NCI-H2171 treated with DMSO at 0.1 percent for 48 hours (cell line): ENCODE measurements at places on chromosomes 16 and 17.

GRCh38 chr17:75498039-75498725, 17.2 kb downstream of the CASKIN2 start:
- no peak for DNase-seq

DNA sequence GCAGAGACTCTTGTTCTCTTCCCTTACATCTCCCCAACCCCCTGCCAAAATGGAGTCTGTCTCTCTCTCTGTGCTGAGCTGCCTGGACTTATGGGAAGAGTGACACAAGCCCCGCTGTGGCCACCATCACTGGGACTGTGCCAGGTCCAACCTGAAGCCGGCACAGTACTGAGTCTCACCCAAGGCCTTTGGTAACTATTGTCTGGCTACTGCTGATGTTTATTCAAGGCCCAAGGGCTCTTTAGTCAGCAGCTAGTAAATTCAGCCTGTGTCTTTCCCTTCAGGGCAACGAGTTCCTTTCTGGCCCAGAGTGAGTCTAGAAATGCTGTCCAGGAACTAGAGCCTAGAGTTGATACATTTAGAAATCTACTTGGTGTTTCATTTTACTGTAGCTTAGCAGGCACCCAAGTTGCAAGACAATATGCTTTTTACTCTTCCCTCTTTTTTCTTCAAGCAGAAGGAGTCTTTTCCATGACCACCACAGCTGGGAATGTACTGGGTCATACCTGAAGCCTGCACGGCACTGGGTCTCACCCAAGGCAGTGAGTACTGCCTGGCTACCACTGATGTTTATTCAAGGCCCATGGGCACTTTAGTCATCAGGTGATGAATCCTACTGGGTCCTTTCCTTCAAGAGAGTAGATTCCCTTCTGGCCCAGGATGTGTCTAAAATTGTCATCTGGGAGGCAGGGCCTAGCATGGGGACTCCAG, 17.7 kb downstream of the EFCAB5 start:
- no peak for DNase-seq

DNA sequence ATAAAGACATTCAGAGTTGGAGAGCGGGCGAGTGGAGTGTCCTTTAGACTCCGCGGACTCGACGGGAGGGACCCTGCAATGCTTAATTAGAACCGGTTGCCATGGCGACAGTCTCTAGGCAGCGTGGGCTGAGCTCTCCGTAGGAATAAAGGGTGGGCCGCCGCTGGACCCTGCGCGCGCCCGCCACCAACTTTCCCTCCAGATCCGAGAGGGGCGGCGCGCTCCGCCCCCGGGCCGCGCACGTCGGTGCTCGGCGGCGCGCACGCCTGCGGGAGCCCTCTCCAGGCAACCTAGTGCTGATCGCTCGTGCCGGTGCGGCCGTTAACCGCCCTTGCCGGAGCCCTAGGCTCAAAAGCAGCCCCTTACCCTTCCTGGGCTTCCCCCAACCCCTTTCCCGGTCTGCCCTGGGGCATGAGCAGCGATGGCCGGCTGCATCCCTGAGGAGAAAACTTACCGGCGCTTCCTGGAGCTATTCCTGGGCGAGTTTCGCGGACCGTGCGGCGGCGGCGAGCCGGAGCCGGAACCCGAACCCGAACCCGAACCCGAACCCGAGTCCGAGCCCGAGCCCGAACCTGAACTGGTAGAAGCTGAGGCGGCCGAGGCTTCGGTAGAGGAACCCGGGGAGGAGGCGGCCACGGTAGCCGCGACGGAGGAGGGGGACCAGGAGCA, at the start of gene PPM1E:
Gene PPM1E (plus strand): TSS at position 278 of the 669 bp plus-strand sequence.
- DNase-seq = peak; percentile 92

DNA sequence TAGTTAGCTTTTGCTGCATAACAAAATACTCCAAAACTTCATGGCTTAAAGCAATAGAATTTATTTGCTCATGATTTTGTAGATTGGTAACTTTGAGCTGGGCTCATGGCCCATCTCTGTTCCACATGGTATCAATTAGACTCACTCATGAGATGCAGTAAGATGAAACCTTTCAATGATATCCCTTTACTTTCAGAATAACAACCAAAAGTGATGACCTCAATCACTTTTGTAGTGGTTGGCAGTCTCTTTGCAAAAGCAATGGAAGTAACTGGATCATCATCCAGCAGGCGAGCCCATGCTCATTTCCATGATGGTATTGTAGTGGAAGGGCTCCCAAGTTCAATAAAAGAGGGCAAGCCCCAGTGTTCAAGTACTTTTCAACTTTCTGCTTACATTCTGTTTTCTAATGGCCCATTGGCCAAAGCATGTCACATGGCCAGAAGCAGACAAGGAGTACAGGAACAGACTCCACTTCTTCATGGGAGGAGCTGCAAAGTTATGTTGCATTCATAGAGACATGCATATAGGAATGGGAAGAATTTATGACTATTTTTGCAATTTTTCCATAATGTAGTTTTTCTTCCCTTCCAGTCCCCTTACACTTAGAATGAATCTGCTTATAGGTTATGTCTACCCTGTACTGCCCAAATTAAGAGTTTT, 41.7 kb downstream of the EFCAB5 start:
- DNase-seq = no peak

DNA sequence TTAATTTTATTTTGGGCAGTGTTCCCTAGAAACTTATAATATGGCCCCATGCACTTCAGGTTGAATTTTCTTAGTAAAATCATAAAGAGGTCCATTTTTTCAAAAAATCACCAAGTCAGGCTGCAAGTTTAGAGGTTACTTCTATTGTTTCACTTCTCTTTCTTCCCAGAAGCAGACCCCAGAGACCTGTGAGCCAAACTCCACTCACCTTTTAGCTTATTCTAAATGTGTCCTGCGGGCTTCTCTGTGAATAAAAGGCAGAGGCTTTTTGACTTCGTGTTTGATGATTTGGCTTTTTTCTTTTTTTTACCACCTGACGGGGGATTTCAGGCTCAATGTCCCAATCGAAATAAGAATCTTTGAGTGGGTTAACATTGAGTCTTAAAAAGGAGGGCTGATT, 7.4 kb downstream of the PRKCB start:
- no peak for DNase-seq

- DNase-seq = no peak
Observed at GRCh38 chr17:20256144-20256543, 211.2 kb downstream of the LGALS9B start.

DNA sequence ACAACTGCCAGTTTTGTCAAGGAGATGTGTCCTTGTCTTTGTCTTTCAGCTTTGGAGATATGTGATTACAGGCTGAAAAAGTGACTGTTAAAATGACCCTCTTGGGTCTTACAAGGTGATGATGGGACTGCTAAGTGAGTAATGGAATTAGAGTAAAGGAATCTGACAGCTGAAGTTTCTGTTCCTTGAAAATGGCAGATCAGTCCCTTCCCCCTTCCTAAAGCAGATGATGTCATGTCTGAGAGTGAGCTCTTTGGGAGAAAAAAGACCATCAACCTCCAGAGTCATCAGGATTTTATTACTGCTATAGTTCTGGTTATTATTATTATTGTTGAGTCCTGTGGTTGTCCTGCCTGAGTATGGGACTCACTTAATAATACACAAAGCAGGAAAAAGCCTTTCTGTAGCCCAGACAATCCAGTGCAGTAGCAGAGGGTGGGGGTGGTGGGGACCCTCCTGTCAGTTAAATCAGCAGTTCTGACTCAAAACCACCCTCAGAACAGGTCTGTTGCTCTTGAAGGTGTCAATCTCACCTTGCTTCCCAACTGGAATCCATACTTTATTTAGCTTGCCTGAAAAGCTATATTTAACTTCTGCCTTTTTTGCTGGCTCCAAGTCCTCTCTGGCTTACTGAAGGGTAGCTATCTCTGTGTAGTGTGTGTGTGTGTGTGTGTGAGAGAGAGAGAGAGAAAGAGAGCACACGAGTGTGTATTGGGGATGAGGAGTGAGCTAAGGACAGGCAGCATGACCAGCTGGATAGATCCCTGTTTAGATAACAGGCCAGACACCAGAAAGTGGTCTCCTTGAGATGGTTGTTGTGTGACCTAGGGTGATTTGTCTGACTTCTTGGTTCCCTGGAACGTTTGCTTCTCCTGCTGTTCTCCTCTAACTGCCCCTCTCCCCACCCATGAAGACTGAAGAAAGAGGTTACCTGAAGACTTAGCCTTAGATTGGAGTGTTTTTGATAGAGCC, 4.9 kb downstream of the HROB start:
- no peak for DNase-seq

GRCh38 chr17:14792746-14793145, 472.4 kb downstream of the PMP22 start:
- no peak for DNase-seq
